Left lung (tissue), 14 donors: ENCODE measurements at places on chromosomes 11 and 22. TPM values are rescaled to one million over a fixed set of nuclear protein-coding genes. Genes with fewer than 3 reads are reported as not detected.

DNA sequence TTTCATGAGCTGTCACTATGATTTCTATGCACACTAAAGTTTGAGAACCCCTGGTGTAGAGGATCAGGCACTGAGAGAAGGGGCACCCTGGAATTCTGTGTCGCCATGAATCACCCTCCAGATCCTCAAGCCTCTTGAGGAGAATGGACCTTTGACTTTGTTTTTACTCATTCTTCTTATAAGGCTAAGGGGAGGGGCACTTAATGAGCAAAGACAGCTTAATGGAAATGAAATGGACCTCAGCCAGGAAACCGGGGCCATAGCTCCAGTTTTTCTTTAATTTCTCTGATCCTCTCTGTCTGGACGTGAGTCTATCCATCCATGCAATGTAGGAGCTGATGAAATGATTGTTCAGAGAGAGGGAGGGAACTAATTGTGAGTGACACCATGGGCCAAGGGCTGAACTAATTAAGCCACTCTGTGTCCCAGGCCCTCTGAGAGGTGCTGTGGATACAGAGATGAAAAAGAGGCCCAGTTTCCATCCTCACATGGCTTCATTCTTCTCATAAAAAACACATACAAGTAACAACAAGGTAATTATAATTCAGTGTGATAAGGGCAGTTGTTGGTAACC is 32.8 kb downstream of the OR2AT4 start:
- no peaks in the 10 kb centered on the region for H3K27me3 ChIP-seq
- no peak overlapping the region for H3K27ac ChIP-seq
- no peak overlapping the region for H3K4me3 ChIP-seq
- no peak for DNase-seq
- no peaks in the 10 kb centered on the region for H3K36me3 ChIP-seq
- H3K4me1 ChIP-seq = no peaks in the 10 kb centered on the region

DNA sequence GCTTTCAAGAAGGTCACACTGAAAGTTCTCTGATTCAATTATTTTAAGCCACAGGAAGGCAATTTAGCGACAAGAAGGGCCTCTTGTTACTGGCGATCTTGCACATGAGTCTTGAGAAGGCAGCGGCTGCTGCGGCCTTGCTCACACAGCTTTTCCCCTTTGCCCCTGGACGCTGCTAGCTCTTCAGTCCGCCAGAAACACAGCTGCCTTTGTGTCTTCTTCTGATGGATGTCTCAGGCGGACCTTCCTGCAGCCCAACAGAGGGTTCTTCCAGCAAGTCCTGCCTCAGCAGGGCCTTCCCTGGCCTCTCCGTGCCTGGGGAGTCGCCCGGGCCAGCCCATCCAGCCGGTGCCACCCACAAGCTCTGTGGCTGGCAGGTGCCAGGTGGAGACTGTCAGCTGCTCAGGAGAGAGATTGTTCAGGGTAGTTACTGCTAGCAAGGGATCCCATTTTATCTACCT is 59.4 kb downstream of the PKNOX2 start:
- no peaks in the 10 kb centered on the region for H3K36me3 ChIP-seq
- no peaks in the 10 kb centered on the region for H3K27me3 ChIP-seq
- peak overlapping the region; percentile 5 for H3K27ac ChIP-seq

- no peak for DNase-seq
- H3K27ac ChIP-seq = no peak overlapping the region
- no peak overlapping the region for H3K4me3 ChIP-seq
- no peaks in the 10 kb centered on the region for H3K4me1 ChIP-seq
- peaks cover 87% of the 10 kb centered on the region for H3K36me3 ChIP-seq
- H3K27me3 ChIP-seq = no peaks in the 10 kb centered on the region
Measured at GRCh38 chr22:50209893-50210292, 9.1 kb downstream of the SELENOO start.

CALCA gene
- 0.41 TPM for total RNA-seq

DNA sequence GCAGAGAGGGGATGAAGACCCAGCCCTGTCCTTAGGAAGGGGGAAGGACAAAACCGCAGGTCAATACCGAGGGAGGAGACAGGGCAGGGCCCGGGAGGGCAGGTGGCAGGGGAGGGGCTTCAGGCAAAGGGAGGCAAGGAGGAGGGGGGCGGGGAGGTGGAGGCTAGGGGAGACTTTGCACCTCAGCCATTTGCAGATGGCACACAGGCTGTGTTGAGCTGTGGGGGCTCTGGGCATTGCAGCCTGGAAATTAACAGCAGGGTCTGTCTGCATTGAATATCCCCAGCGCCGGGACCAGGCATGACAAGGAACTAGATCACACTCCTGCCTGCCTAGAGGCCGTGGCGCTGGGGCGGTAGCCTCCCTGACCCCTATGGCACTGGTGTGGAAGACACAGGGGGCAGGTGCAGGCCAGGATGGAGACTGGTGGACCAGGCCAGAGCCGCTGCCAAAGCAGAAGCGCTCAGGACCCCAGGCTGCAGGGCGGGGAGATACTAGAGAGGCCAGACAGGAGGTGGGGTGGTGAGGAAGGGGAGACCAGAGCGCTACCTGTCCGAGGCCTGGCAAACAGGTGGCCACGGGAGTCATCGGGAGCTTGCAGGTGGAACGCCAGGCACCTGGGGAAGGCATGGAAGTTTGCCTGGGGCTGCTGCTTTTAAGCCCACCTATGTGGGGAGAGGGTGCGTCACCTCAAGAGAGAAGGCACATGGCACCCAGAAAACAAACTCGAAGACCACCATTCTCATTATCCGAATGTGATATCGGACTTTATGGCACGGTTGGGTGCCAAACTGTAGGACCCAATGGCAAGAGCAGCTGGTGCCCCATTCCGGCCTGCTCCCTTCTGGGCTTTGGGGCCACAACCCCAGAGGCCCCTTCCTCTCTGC is 11.5 kb downstream of the CBX6 start:
- peaks cover 15% of the 10 kb centered on the region for H3K27me3 ChIP-seq
- no peak for DNase-seq
- H3K4me3 ChIP-seq = no peak overlapping the region
- H3K4me1 ChIP-seq = peaks cover 13% of the 10 kb centered on the region
- no peak overlapping the region for H3K27ac ChIP-seq

DNA sequence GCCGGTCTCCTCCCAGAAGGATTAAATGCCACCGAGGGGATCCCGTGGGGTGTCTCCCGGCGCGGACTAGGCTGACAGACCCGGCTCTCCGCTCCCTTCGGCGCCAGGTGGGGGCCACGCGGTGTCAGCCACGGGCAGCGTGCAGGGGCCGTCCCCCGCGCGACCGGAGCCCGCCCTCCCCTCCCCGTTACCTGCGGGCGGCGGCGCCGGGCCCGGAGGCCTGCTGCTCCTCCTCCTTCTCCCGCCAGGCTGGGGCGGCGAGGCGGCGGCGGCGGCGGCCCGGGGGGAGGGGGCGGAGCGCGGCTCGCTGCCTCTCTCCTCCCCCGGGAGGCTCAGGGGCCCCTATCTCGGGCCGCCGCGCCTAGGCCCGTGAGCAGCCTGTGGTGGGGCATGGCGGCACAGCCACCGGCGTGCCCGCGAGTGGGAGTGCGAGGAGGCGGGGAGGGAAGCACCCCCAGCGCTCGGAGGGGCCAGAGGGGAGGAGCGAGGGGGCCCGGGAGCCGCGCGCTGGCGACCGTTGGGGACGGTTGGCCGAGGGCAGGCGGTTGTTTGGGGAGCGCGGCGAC is 450 bp downstream of the ZBTB44 start:
- H3K4me3 ChIP-seq = peak overlapping the region; percentile 72
- H3K27ac ChIP-seq = peak overlapping the region; percentile 94
- no peak for DNase-seq
- H3K36me3 ChIP-seq = no peaks in the 10 kb centered on the region
- H3K4me1 ChIP-seq = peaks cover 44% of the 10 kb centered on the region

FAM111B gene
- 11.4 TPM for total RNA-seq

APOL4 gene
- total RNA-seq = 8.5 TPM

DNA sequence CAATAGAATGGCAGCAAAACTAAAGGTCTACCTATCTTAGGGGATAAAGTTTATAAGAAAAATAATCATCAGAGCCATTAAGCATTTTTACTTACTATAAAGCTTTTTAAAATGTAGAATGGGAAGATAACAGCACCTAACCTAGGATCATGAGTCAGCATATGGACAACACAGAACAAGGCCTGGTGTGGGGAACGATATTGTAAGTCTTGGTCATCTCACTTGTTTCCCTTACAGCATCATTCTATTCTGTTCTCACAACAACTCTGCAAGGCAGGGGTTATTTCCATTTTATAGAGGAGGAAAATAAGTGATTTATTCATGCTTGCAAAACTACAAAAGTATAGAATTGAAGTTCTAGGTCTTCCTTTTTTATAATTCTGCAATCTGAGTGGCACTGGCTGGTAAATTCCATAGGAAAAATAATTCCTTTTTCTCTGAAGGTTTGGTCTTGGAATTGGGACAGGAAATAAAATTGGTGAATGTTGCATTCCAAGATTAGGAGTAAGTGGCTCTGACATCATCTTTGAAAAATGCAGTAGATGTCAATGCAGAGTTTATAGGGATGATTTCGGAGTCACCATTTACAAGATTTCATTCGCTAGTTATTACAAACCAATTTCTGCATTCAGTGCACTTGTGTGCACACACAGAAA is 423.0 kb downstream of the DYNC2H1 start:
- no peaks in the 10 kb centered on the region for H3K4me1 ChIP-seq
- DNase-seq = no peak
- H3K27me3 ChIP-seq = no peaks in the 10 kb centered on the region
- H3K36me3 ChIP-seq = no peaks in the 10 kb centered on the region

- no peak overlapping the region for H3K27ac ChIP-seq
- H3K36me3 ChIP-seq = no peaks in the 10 kb centered on the region
- no peak for DNase-seq
Measured at GRCh38 chr11:75625021-75625420, 43.8 kb downstream of the MAP6 start.

- no peaks in the 10 kb centered on the region for H3K36me3 ChIP-seq
- no peak overlapping the region for H3K27ac ChIP-seq
- peaks cover 14% of the 10 kb centered on the region for H3K4me1 ChIP-seq
- DNase-seq = peak; percentile 89
Measured at GRCh38 chr22:29040385-29041275, 21.0 kb downstream of the C22orf31 start.

DNA sequence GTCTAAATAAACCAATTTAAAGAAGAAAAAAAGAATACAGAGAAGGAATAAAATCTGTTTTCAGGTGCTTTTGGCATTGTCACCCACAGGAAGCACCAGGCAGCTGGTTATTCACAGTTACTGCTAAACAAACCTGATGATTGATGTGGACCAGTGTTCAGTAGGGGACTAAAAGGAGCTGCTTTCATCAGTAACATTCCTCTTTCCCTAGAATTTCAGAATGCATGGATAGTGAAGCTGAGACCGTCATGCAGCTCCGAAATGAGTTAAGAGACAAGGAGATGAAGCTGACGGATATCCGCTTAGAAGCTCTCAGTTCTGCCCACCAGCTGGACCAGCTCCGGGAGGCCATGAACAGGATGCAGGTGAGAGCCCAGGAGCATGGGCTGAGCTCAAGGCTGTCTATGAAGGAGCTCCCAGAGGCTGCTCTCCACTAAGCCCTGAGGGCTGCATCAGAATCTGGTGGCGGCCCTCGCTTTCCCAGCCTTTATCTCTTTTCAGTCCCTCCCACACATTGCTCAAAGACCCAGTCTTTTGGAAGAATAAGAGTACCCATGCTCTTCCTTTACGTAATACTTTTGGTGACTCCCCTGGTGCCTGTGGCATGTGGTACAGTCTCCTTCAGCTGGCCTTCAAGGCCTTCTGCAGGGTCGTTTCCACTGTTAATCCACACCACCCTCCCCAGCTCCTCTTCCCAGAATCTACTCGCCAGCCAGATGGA is 69.5 kb downstream of the DBX1 start:
- peaks cover 12% of the 10 kb centered on the region for H3K4me1 ChIP-seq
- no peak overlapping the region for H3K27ac ChIP-seq
- DNase-seq = no peak
- H3K27me3 ChIP-seq = no peaks in the 10 kb centered on the region
- H3K4me3 ChIP-seq = no peak overlapping the region
- peaks cover 24% of the 10 kb centered on the region for H3K36me3 ChIP-seq

DNA sequence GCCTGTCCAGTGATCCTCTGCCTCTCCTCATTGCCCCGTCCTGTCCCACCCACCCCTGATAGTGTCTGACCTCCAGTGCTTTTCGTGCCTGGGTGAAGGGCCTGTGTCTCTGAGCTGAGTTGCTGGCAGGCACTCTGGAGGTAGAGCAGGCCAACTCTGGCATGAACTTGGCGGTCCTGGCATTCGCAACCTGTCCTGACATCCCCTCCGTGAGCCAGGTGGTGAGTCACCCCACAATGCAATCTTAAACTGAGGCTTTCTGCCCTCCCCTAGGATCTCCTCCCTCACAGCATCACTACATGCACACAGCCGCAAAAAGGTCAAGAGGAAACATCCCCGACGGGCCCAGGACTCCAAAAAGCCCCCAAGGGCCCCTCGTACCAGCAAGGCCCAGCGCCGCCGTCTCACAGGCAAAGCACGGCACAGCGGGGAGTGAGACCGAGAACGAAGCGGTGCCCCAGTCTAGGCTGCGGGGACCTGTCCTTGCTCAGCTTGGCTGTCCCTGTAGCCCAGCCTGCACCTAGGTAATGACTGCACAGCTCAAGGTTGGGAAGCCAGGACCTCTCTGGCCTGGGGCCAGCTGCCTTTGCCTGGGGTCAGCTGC is 4.9 kb downstream of the NOL12 start:
- no peak for DNase-seq
- peaks cover 30% of the 10 kb centered on the region for H3K4me1 ChIP-seq
- H3K27ac ChIP-seq = no peak overlapping the region
- peaks cover 71% of the 10 kb centered on the region for H3K36me3 ChIP-seq
- no peak overlapping the region for H3K4me3 ChIP-seq
